ENCODE measurements at places on chromosomes 7 and 10.

DNA sequence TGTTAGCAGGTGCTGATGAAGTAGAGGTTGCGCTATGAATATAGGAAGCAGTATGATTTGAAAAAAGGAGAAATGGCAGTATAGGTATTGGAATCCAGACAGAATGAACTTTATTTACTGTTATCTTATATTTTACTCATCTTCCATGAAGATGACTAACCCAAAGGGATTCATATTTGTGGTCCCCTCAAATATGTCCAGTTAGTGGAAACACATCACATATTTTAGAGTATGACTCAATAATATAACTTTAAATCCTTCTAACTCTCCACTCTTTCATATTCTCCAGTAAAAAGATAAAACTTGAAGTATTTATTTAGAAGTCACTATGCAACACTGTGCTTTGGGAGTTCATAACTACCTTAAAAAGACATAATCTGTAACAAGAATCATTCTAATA is 286.5 kb upstream of the LRRTM3 start:
- DNase-seq: no peak

DNA sequence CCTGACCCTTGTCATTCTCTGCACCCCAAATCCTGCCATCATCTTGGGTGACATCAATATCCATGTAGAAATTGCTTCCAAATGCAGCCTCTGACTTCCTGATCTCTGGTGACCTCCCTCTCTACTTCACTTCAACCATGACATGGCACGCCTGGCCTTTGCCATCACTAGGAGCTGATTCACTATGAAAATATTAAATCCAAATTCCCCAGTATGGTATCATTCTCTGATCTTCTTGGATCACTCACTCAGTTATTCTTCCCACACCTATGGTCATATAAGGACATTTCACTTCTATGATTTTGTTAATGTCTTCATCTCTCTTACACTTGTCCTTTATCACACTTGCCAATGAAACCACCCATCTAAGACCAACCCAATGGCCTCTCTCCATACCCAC is 73.7 kb upstream of the ODAD2 start:
- DNase-seq: no peak

DNA sequence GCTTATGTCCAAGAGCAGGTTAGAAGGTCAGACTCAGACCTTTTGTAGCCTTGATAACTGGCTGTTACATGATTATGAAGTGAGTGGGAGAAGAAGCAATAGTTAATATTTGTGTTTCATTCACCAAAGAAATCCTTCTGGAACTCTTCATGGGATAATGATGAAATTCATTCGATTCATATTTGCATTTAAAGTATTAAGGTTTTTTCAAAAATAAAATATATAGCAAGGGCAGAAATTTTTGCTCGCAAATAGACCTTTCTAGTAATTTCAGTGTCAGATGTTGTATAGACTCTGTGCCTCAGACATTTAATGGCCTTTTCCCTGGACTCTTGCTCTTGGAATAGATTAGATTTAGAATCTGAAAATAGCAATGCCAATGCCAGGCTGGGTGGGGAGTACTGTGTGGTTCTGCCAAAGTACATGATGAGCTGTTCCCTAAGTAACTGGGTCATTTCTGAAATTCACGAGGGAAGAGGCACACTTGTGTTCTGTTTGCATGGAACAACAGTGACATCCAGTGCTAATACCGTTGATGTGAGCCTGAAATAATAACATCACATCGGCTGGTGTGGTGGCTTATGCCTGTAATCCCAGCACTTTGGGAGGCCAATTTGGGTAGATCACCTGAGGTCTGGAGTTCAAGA is 119.2 kb downstream of the MBL2 start:
- DNase-seq: no peak

DNA sequence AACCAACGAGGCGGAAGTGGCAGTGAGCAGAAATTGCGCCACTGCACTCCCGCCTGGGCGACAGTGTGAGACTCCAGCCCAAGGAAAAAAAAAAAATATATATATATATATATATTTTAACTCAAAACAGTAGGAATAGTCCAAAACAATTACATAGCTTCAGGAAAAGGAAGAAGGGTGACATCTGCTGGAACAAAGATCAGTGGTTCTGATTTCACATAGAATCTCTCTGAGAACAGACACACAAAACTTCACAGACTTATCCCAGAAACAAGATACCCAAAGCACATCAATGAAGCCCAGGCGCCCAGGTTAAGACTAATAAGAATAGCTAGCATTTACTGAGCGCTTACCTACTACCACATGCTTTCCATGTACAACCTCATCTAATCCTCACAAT is 45.0 kb downstream of the DNMBP start:
- no peak for DNase-seq

- DNase-seq: no peak
Observed at GRCh38 chr7:137093198-137093597, 224.7 kb downstream of the CHRM2 start.

DNA sequence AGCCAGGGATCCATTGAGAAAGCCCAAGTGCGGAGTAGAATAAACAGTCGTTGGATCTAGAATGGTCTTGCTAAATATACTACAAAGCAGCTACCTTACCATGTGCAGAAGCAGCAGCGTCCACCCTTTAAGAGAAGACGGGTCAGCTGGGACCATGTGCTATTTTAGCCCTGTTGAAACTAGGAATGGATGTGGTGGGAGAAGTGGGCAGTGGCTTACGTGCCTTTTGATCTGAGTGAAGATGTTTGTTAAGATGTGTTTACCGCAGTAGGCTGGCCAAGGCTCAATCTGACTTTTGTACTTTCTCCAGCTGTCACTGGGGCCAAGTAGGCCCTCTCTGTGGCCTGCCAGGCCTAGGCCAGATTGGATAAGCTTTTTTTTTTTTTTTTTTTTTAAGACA is 9.2 kb downstream of the HABP2 start:
- DNase-seq: no peak

- DNase-seq: no peak
Observed at GRCh38 chr10:73785721-73786511, 510 bp downstream of the ZSWIM8 start.

DNA sequence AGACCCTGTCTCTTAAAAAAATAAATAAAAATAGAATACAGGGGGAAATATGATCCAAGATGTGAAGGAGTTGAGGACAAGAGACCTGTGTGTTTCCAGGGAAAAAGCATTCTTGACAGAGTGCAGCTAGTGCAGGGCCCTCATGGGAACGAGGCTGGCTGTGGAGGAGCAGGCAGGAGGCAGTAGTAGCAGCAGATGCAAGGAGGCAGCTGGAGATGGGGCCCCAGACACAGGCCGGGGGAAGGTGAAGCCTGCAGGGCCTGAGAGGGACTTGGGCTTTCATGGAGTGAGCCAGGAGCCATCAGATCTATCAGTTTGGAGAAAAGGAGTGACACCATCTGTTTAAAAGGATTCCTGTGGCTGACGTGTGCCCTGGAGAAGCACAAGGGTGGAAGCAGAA is 71.4 kb upstream of the ZNF438 start:
- no peak for DNase-seq

DNA sequence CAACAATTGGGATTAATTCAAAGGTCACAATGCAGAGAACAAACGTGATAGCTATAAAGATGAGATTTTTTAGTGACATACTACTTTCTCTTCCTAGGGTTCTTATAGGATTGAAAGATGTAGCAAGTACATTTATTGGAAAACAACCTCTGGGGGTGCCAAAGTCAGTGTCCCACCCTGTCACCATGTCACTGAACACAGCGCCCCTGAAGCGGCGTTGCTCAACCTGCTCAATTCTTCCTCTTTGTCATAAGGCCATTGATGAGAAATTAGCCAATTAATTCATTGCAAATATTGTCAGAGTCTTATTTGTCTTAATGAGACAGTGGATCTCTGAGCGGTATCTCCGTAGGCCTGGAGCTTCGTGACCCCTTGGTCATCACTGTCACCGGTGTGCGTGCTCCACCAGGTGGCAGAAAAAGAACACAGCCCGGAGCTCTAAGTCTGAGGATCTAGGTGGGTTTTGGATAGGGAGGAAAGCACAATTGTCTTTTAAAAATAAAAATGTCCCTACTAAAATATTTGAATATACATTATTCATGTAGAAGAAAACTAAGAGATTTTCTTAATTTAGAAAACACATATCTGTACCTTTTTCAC is 362.6 kb downstream of the PAXIP1 start:
- DNase-seq: no peak

DNA sequence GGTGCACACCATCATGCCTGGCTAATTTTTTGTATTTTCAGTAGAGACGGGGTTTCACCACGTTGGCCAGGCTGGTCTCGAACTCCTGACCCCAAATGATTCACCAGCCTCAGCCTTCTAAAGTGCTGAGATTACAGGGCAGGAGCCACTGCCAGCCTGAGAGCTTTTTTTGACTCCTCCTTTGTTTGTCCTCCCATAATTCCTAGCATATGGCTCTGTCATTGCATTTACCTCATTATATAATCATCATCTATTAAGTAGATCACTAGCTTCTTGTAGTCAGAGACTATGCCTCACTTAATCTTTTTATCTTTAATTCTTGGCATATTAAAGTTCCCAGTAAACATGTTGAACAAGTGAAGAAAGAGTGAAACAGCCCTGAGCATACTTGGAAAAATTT is 82.1 kb downstream of the CPEB3 start:
- no peak for DNase-seq

- DNase-seq: no peak
Observed at GRCh38 chr10:31994926-31995325, 61.3 kb downstream of the KIF5B start.

- DNase-seq: no peak
Observed at GRCh38 chr7:143435266-143435665, 8.0 kb upstream of the TAS2R60 start.

GRCh38 chr10:506451-507354 is 182.8 kb downstream of the DIP2C start:
- DNase-seq: no peak

- DNase-seq: no peak
Observed at GRCh38 chr10:122462533-122463465, 1.4 kb downstream of the HTRA1 start.

GRCh38 chr7:158073845-158074840 is 513.5 kb downstream of the PTPRN2 start:
- DNase-seq: no peak

DNA sequence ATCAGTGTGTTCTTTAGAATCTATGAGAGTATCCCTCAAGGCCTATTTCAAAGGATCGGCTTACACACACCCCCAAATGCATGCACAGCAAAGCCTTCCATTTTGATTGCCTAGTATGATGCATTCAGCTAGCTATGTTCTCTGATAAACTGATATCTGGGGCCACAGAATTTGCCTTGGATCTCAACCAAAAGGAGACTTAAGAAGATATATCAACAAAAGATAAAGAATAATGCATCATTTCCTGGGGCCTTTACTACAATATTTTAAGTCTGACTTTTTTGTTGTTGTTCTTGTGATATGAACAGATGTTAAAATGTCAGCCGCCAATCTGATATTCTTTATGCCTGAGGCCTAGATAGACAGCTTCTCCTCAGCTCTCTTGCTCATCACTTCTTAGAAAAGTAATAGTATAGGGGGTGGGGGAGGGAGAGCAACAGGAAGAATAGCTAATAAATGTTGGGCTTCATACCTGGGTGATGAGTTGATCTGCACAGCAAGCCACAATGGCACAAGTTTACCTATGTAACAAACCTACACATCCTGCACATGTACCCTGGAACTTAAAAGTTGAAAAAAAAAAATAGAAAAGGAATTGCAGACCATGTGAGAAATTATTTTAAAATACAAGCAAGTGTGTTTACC is 792.9 kb upstream of the GHITM start:
- no peak for DNase-seq

GRCh38 chr10:98033515-98033914 is 3.1 kb upstream of the CRTAC1 start:
- DNase-seq: no peak

DNA sequence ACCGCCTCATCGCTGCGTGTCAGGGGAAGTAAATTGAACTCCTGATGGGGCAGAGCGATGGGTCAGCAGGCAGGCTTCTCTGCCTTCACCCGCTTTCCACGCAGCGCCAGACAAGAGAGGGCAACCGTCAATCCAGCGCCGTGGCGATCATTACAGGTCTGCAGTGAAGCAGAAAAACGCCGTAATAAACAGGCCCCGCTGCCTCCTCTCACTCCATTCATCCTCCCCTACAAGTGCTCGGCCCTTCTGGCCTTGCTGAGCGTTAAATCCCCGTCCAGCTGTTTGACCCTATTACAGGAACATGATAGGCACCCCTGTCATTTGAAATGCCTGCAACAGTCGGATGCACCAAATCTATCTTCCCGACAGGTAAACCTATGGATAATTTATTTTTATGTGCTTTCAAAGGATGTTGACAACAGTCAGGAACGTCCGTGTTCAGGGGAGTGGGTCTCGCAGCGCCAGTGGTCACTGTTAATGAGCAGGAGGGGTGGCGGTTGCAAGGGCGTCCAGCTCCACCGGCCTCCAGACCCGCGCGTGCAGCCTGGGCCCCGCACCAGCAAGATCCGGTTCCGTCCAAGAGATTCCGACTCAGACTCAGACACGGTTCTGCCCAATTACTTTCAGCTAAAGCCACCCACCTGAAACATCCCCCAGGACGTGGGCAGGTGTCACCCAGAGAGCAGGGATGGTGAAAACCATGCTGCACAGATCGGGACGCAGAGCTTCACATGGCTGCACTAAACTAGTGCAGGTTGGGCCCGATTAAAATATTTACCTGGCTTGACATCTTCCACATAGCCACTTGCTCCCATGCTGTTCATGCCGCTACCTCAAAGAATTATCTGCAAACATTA is 508.0 kb upstream of the MGMT start:
- DNase-seq: no peak

GRCh38 chr10:33234831-33235237 is 99.6 kb downstream of the NRP1 start:
- no peak for DNase-seq

GRCh38 chr7:373818-374705 is 84.1 kb downstream of the FOXL3 start:
- DNase-seq: no peak

- DNase-seq: no peak
Observed at GRCh38 chr10:78182841-78183240, 149.2 kb downstream of the RPS24 start.

GRCh38 chr7:22640269-22640668 is 86.7 kb upstream of the IL6 start:
- no peak for DNase-seq

- DNase-seq: no peak
Observed at GRCh38 chr7:4270268-4270667, 411.8 kb upstream of the FOXK1 start.

DNA sequence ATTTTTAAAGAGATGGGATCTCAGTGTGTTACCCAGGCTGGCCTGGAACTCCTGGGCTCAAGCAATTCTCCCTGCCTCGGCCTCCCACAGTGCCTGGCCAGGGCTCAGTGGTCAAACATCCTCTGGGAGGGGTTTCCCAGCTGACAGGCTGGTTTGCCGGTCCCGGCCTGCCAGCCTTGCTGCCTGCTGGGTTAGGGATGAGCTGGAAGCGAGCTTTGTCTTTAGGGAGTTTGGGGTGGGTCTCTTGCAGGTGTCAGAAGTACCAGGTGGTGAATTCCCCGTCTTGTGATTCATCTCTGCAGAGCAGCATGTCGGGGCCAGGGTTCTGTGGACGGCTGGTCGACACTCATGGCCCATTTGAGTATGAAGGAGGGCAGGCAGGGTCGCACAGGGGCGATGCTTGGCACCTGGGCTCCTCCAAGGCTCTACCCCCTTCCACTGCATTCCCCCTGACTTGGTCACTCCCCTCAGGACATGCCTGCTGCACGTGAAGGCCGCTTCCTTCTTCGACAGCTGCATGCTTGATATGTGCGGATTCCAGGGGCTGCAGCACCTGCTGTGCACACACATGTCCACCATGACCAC is 30.3 kb downstream of the ZAN start:
- DNase-seq: no peak

All from NCI-H2029 (cell line).